Pulmonary artery endothelial cell (primary cell): ENCODE measurements at places on chromosomes 11 and 22. TPM values are rescaled to one million over a fixed set of nuclear protein-coding genes. Genes with fewer than 3 reads are reported as not detected.

MPZL3 gene
- total RNA-seq, result 11.5 and 14.2 TPM in 2 replicates

DNA sequence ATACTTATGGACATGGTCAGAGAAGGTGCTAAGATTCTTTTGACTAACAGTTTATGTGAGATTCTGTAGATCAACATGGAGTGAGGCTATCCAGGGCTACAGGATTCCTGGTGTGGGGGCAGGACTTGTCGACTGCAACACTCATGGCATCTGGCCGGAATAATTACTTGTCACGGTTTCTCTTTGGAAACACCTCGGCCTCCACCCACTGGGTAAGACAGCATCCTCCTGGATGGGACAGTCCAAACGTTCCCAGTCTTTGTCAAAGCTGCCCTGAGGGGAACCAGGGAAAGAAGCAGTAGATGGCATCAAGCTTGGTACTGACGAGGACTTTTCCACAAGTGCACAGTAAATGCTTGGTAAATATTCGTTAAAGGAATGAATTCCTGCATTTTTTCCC is 762.8 kb downstream of the BRD1 start:
- no peak for DNase-seq

- DNase-seq, result no peak
These were observed 7.2 kb downstream of the MS4A15 start for GRCh38 chr11:60763692-60764369.

DNA sequence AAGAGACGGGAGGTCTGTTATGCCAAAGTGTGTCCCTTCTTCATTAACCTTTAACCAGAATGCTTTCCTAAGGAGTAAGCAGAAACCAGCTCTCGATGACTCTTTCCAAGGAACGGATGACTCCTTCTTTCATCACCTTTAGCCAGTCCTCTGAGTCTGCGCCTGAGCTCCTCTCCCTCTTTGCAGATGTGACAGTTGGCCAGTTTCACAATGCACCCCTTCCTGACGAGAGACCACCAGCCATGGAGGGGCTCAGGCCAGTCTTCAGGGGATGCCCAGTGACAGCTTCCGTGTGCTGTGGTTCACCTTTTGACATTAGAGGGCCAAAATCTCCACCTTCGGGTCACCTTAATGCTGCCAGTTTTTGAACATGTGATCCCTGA is 826.1 kb downstream of the TBC1D22A start:
- no peak for DNase-seq

GRCh38 chr11:47786373-47786772 is 19.2 kb upstream of the FNBP4 start:
- no peak for DNase-seq
